ENCODE measurements at places on chromosomes 2 and 18. TPM values are rescaled to one million over a fixed set of nuclear protein-coding genes. Genes with fewer than 3 reads are reported as not detected.

The LPIN2 gene
- 34.8 TPM for total RNA-seq

The GPR75 gene
- total RNA-seq: 1.2 TPM

DNA sequence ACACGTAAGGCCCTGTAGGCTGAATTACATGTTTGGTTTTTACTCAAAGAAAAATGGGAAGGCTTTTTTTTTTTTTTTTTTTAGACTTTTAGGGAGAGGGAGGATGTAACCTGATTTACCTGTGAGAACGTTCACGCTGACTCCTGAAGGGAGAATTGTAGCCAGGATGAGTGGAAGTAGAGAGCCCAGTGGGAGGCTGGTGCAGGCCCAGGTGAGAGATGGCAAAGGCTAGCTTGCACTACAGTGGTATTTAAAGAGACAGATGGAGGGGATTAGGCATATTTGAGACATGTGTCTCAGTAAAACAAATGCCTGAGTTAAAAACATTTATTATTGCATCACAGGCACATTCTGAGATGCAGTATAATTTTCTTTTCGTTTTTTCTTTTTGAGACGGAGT is 107.9 kb downstream of the CCDC85A start:
- H3K36me3 ChIP-seq: no peaks in the 10 kb centered on the region
- peaks cover 10% of the 10 kb centered on the region for H3K4me1 ChIP-seq
- no peak overlapping the region for H3K4me3 ChIP-seq
- H3K27me3 ChIP-seq: no peaks in the 10 kb centered on the region
- no peak for DNase-seq

DNA sequence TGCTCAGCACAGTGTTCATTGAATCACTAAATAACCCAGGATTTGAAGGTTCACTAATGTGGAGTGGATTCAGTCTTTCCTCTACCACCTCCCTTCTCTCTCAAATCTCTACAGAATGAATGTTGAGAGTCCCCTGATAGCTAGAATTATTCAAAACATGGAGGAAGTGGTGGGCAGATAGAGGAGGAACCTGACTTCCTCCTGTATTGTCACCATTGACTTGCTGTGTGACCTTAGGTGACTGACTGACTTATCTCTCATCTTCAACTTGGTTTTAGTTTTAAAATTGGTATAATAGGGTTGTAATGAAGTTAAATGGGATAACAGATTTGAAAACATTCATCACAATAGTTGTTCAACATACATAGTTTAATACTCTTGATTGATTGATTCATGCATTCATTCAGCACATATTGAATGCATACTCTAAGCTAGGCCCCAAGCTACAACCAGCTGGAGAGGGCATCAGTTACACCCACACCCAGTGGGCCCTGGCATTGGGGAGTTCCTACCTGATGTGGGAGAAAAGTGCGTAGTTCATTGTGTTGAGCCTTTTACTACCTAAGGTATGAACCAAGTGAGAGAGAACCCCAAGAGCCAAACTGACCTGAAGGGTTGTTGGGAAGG is 96.0 kb downstream of the WDR7 start:
- no peak overlapping the region for H3K27ac ChIP-seq
- no peaks in the 10 kb centered on the region for H3K36me3 ChIP-seq
- H3K27me3 ChIP-seq: no peaks in the 10 kb centered on the region
- no peaks in the 10 kb centered on the region for H3K4me1 ChIP-seq
- H3K4me3 ChIP-seq: no peak overlapping the region
- no peak for DNase-seq

DNA sequence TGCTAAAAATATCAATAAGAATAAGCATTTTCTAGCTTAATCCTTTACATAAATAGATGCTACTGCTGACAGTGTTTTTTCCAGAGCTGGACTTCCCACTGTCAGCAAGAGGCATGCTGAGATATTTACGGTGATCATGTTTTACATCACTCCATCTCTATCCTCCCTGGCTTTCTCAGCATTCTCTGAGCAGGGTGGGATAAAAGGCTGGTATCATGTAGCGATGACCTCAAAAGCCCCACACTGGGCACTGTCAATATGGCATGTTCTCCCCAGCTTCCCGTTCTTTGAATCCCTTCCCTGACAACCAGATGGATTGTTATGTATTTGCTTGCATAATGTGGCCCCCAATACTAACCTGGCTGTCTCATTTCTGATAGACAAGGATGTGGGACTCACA is 83.2 kb upstream of the EPHA4 start:
- H3K4me3 ChIP-seq: no peak overlapping the region
- H3K27ac ChIP-seq: no peak overlapping the region
- DNase-seq: no peak
- H3K36me3 ChIP-seq: no peaks in the 10 kb centered on the region
- H3K27me3 ChIP-seq: no peaks in the 10 kb centered on the region
- no peaks in the 10 kb centered on the region for H3K4me1 ChIP-seq

DNA sequence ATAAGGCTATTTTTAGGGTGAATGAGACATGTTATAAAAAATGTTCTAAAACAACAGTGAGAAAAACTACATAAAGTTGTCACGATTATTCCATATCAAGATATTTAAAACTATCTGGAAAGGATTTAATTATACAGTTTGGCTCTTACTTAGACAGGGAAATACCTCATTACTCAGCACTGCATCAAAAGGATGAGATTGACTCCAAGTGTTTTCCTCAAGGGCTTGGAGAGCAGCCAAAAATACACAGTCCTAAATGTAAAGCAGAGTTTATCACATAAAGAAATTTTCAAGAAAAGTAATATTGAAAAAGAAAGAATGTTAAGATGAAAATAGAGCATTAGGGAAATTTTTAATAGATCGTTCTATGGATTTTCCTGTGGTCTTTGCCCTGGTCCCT is 285.5 kb upstream of the NETO1 start:
- H3K36me3 ChIP-seq: no peaks in the 10 kb centered on the region
- no peaks in the 10 kb centered on the region for H3K27me3 ChIP-seq
- peak overlapping the region; percentile 34 for H3K27ac ChIP-seq
- no peak overlapping the region for H3K4me3 ChIP-seq

DNA sequence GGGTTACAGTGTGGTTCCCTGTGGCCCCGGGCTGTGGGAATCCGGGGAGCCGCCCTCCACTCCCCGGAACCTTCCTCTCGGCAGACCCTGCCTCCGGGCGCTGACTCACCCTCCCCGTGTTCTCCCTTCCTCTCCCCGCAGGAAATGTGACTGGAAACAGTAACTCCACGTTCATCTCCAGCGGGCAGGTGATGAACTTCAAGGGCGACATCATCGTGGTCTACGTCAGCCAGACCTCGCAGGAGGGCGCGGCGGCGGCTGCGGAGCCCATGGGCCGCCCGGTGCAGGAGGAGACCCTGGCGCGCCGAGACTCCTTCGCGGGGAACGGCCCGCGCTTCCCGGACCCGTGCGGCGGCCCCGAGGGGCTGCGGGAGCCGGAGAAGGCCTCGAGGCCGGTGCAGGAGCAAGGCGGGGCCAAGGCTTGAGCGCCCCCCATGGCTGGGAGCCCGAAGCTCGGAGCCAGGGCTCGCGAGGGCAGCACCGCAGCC is 59.5 kb downstream of the TNFRSF11A start:
- H3K27ac ChIP-seq: no peak overlapping the region
- DNase-seq: no peak
- peaks cover 14% of the 10 kb centered on the region for H3K27me3 ChIP-seq
- H3K36me3 ChIP-seq: no peaks in the 10 kb centered on the region
- H3K4me1 ChIP-seq: peaks cover 1% of the 10 kb centered on the region
- H3K4me3 ChIP-seq: peak overlapping the region; percentile 65

DNA sequence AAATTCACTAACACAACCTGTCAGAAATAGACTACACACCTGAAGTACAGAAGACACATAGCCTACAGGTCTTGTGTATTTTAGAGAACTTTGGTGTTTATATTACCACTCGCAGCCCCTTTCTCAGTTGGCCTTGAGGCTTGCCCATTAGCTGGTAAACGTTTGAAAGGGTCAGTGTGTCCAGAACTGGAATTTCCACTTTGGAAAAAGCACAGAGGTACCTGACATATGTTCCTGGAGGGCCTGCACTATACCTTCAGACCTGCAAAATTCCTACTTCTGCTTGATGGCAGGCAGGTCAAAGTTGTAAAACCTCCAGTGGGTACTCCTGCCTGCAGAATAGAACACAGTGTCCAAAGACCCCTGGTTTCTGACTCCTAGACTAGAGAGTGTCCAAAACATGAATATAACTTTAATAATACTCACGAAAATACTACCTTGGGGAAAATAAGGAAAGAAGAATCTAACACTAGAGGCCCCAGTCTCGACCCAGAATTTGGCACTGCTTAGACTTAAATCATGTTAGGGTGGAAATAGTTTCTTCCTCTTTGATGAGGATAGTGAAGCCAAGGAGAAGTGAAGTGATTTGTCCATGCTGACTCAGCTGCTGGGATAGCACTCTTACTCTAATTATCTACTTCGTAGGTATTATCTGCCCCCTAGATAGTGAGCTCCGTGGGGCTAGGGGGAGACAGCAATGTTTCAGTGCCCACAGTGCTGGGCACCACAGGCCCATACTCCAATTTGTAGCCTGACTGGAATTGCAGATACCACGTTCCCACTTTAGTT is 2.8 kb downstream of the KCTD1 start:
- no peaks in the 10 kb centered on the region for H3K27me3 ChIP-seq
- peaks cover 57% of the 10 kb centered on the region for H3K4me1 ChIP-seq
- no peak for DNase-seq
- peak overlapping the region; percentile 71 for H3K4me3 ChIP-seq
- H3K27ac ChIP-seq: peak overlapping the region; percentile 54
- H3K36me3 ChIP-seq: peaks cover 5% of the 10 kb centered on the region

DNA sequence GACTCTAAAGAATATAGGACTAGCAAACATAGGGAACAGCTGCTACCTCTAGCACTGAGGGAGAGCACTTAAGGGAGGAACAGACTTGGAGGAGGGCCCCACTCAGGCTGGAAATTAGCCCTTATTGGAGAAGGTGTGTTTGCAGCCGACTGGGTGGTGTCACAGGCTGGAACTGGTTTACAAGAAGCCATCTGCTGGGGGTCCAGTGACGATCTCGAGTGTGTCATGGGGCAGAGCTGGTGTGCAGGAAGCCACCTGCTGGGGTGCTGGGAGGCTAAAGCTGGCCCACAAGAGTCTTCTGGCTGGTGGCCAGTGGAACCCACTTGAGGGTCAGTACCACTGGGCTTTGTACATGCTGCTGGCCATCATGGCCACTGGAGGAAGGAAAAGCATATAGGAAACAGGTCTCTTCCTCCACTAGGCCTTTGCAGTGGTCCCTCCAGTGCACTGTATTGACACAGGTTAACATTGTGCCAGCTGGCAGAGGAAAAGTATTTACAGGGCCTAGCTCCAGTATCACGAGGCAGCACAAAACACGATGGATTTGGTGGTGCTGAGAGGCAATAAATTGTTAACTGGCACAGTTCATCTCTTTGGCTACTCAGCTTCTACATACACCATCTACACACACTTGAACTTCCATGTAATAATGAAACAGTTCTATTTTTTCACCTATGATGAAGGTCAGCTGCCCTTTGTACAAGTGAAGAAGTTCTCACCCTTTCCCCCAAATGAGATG is 43.6 kb downstream of the MAP3K20 start:
- H3K36me3 ChIP-seq: peaks cover 10% of the 10 kb centered on the region
- no peaks in the 10 kb centered on the region for H3K27me3 ChIP-seq
- no peak overlapping the region for H3K4me3 ChIP-seq

All from osteocyte (in vitro differentiated cells).